Activated T-helper 2 cell treated with anti-CD3 and anti-CD28 coated beads, Interferon-gamma antibody, Interleukin-2, Interleukin-4, amounts not matched to agents 10 μg/mL and 5 μg/mL and 100 μg/mL, durations not matched to agents 14 hours and 24 hours and 36 hours (primary cell): ENCODE measurements at places on chromosomes 12 and 14. TPM values are rescaled to one million over a fixed set of nuclear protein-coding genes. Genes with fewer than 3 reads are reported as not detected.

DNA sequence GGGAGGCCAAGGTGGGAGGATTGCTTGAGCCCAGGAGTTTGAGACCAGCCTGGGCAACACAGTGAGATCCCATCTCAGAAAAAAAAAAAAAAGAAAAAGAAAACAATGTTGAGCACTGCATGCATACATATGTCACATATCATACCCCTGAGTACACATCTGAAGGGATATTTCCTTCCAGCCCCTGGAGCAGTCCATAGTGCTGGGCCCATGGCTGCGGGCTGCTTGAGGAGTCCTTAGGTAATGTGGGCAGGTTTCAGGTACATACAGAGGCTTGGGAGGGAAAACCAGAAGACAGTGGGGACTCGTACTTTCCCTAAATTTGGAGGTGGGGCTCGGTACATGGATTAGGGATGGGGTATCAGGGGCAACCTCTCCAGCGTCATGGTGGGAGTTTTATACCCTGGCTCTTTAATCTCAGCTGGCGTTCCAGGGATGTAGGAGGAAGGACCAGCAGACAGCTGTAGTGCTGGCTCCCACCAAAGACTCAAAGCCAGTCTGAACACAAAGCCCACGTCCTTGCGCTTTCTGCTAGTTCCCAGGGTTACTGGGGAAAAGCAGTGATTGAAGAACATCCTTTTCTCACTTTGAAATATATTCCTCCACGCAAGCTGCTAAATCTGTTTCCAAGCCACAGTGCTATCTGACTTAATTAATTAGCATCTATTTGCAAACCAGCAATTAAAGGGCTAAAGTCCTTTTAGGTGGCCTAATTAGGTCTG is 5.2 kb downstream of the OTUB2 start:
- H3K27me3 ChIP-seq, result no peaks in the 10 kb centered on the region
- H3K4me3 ChIP-seq, result no peak overlapping the region
- no peak overlapping the region for H3K27ac ChIP-seq
- no peaks in the 10 kb centered on the region for H3K36me3 ChIP-seq

DNA sequence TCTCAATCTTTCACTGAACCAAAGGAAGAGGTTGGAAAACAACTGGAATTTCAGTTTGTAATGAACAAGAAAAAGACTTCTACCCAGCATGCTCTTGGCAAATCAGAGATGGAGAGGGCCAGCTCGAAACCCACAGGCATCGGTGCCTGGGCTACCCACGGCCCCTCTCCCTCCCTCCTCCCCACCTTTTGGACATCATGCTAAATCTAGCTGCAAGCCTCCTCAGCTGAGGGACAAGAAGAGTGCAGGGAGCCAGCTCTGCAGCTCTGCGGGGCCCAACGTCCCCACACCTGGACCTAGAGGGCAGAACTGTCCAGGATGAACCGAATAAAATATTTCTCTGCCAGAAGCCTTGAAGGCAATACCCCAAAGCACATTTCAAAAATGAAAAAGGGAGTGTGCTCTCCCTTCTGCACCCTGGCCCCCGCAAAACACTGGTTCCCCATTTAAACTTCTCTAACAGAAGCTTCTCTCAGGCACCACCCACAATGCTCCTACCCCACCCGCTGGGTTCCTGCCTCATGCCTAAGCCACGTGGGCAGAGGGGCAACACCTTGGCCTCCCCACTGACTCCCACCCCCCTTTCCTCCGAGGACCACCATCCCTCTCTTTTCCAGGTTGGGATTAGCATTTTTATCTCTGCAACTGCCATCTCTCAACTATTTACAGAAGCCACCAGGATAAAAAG is 8.2 kb downstream of the CAMKK2 start:
- peak overlapping the region; percentile 22 for H3K27ac ChIP-seq
- H3K4me3 ChIP-seq, result no peak overlapping the region
- peaks cover 17% of the 10 kb centered on the region for H3K36me3 ChIP-seq
- no peaks in the 10 kb centered on the region for H3K27me3 ChIP-seq

- DNase-seq, result no peak
- peaks cover 12% of the 10 kb centered on the region for H3K36me3 ChIP-seq
- H3K27ac ChIP-seq, result no peak overlapping the region
Measured at GRCh38 chr14:96370528-96370927, 7.2 kb downstream of the GSKIP start.

DNA sequence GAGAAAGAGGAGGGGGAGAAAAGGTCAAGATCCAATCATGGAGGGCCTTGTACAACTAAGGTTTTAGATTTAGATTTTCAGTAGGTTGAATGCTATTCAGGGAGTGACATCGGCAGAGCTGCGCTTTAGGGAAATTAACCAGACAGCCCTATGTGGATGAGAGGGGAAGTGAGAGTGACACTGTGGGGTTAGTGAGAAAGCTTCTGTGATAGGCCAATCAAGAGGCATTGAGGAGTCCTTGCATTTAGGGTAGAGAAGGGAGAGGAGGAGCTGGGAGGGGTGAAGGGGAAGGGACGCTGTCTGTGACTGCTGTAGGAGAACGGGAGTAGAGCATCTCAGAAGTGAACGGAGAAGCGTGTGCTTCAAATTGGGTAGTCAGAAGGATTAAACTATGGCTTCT is 3.4 kb downstream of the HSD17B6 start:
- H3K4me3 ChIP-seq, result no peak overlapping the region
- no peaks in the 10 kb centered on the region for H3K4me1 ChIP-seq
- H3K27me3 ChIP-seq, result peaks cover 3% of the 10 kb centered on the region
- DNase-seq, result no peak
- no peaks in the 10 kb centered on the region for H3K36me3 ChIP-seq

- no peaks in the 10 kb centered on the region for H3K36me3 ChIP-seq
- H3K27ac ChIP-seq, result no peak overlapping the region
- no peaks in the 10 kb centered on the region for H3K4me1 ChIP-seq
- H3K4me3 ChIP-seq, result no peak overlapping the region
- DNase-seq, result no peak
Measured at GRCh38 chr12:82625523-82625922, 61.2 kb upstream of the TMTC2 start.

- H3K27ac ChIP-seq, result no peak overlapping the region
- DNase-seq, result no peak
- H3K36me3 ChIP-seq, result no peaks in the 10 kb centered on the region
- H3K27me3 ChIP-seq, result peaks cover 6% of the 10 kb centered on the region
Measured at GRCh38 chr12:121697093-121697698, 15.4 kb upstream of the TMEM120B start.

DNA sequence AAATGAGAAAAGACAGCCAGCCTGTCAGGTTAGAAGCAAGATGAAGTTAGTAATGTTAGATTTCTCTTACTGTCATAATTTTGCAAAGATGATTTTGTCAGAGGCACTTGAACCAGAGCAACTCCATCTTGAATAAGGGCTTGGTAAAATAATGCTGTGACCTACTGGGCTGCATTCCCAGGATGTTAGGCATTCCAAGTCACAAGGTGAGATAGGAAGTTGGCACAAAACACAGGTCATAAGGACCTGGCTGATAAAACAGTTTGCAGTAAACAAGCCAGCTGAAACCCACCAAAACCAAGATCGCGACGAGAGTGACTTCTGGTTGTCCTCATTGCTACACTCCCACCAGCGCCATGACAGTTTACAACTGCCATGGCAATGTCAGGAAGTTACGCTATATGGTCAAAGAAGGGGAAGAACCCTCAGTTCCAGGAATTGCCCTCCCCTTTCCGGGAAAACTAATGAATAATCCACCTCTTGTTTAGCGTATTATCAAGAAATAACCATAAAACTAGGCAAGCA is 1313.5 kb upstream of the TMEM132C start:
- no peaks in the 10 kb centered on the region for H3K36me3 ChIP-seq
- H3K4me1 ChIP-seq, result no peaks in the 10 kb centered on the region
- H3K27me3 ChIP-seq, result no peaks in the 10 kb centered on the region
- DNase-seq, result no peak
- no peak overlapping the region for H3K4me3 ChIP-seq

GRCh38 chr12:99413751-99414150 is 233.8 kb upstream of the GARIN6 start:
- DNase-seq, result no peak
- H3K27me3 ChIP-seq, result no peaks in the 10 kb centered on the region
- no peaks in the 10 kb centered on the region for H3K36me3 ChIP-seq
- H3K4me3 ChIP-seq, result no peak overlapping the region
- H3K4me1 ChIP-seq, result no peaks in the 10 kb centered on the region
- H3K27ac ChIP-seq, result no peak overlapping the region

DNA sequence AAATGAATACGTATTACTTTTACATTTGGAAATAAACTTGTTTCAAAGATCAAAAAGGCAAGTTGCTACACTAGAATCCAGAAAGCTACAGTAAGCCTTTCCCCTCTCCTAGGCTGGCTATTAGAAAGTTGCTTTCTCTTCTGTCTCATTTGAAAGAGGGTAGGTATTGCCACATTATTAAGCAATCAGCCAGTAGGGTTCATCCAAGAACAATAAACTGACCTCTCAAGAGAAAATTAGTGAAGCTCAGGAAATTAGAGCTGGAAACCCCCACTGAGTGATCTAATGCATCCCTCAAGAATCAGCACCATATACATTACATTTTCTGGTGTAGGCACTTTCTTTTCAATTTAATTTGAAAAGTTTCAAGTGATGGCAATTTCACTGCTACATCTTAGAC is 4.5 kb upstream of the TMEM233 start:
- H3K36me3 ChIP-seq, result no peaks in the 10 kb centered on the region
- peaks cover 31% of the 10 kb centered on the region for H3K27me3 ChIP-seq
- no peak overlapping the region for H3K4me3 ChIP-seq

GRCh38 chr12:115072712-115073111 is 388.7 kb upstream of the TBX3 start:
- H3K4me3 ChIP-seq, result no peak overlapping the region
- H3K27ac ChIP-seq, result no peak overlapping the region
- no peaks in the 10 kb centered on the region for H3K36me3 ChIP-seq
- no peak for DNase-seq
- no peaks in the 10 kb centered on the region for H3K4me1 ChIP-seq

- H3K4me1 ChIP-seq, result peaks cover 13% of the 10 kb centered on the region
- H3K27ac ChIP-seq, result no peak overlapping the region
- DNase-seq, result no peak
- H3K36me3 ChIP-seq, result no peaks in the 10 kb centered on the region
Measured at GRCh38 chr12:92614502-92614901, 88.3 kb upstream of the PLEKHG7 start.

- peaks cover 62% of the 10 kb centered on the region for H3K4me1 ChIP-seq
- no peak for DNase-seq
- H3K27ac ChIP-seq, result no peak overlapping the region
- peaks cover 36% of the 10 kb centered on the region for H3K27me3 ChIP-seq
- H3K36me3 ChIP-seq, result peaks cover 7% of the 10 kb centered on the region
Measured at GRCh38 chr12:51976376-51977160, 25.1 kb downstream of the ACVR1B start.

GRCh38 chr12:8661751-8662150 is 875 bp downstream of the MFAP5 start:
- no peak for DNase-seq
- no peaks in the 10 kb centered on the region for H3K4me1 ChIP-seq
- no peaks in the 10 kb centered on the region for H3K36me3 ChIP-seq
- no peak overlapping the region for H3K27ac ChIP-seq

DNA sequence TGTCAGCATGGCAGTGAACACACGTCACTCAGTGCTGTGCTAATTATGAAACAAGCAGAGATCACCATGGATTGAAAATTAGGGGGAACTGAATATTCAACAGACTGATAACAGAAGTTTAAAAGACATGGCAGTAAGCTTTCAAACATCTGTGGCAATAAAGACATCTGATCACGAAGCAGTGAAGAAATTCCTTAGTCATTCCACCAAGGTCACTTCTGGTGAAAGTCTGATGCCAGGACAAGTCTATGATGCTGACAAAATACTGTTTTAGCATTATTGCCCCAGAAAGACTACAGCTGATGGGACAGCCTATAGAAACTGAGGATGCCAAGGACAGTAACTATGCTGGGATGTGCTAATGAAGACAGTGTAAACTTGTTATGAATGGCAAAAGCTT is 126.9 kb upstream of the RBM19 start:
- H3K27me3 ChIP-seq, result no peaks in the 10 kb centered on the region
- H3K36me3 ChIP-seq, result no peaks in the 10 kb centered on the region
- DNase-seq, result no peak
- H3K4me3 ChIP-seq, result no peak overlapping the region

- peaks cover 7% of the 10 kb centered on the region for H3K27me3 ChIP-seq
- no peak for DNase-seq
- H3K4me1 ChIP-seq, result no peaks in the 10 kb centered on the region
- no peak overlapping the region for H3K4me3 ChIP-seq
- H3K27ac ChIP-seq, result no peak overlapping the region
Measured at GRCh38 chr12:43815416-43815815, 9.3 kb upstream of the TWF1 start.

GRCh38 chr12:69469854-69470188 is 367 bp upstream of the FRS2 start:
- peaks cover 50% of the 10 kb centered on the region for H3K4me1 ChIP-seq
- H3K36me3 ChIP-seq, result peaks cover 5% of the 10 kb centered on the region
- H3K27me3 ChIP-seq, result no peaks in the 10 kb centered on the region
- H3K27ac ChIP-seq, result peak overlapping the region; percentile 96

GRCh38 chr12:16269946-16270345 is 7.5 kb downstream of the SLC15A5 start:
- H3K27ac ChIP-seq, result no peak overlapping the region
- no peaks in the 10 kb centered on the region for H3K36me3 ChIP-seq
- DNase-seq, result no peak
- H3K27me3 ChIP-seq, result no peaks in the 10 kb centered on the region
- no peak overlapping the region for H3K4me3 ChIP-seq
- H3K4me1 ChIP-seq, result no peaks in the 10 kb centered on the region

- H3K27me3 ChIP-seq, result no peaks in the 10 kb centered on the region
- H3K4me3 ChIP-seq, result no peak overlapping the region
Measured at GRCh38 chr12:29309320-29309902, 71.6 kb downstream of the ERGIC2 start.

- H3K4me3 ChIP-seq, result no peak overlapping the region
- H3K27me3 ChIP-seq, result peaks cover 22% of the 10 kb centered on the region
- H3K4me1 ChIP-seq, result peaks cover 8% of the 10 kb centered on the region
- H3K36me3 ChIP-seq, result no peaks in the 10 kb centered on the region
- no peak for DNase-seq
Measured at GRCh38 chr14:67413806-67414769, 2.1 kb upstream of the PLEK2 start.

DNA sequence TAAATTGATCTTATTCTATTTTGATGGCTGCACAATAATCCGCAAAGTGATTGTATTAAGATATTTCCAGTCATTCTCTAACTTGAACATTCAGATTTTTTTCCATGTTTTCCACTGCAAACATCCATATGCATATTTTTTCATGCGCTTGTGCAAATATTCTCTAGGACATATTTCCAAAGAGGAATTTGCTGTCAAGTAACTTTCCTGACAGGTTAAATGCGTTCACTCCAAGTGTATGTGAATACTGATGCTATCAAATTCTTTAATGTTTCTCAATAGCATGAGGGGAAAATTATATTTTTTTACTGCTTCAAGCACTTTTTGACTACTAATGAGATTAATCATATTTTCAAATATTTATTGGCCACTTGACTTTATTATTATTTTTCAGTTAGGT is 135.3 kb upstream of the LGR5 start:
- H3K36me3 ChIP-seq, result no peaks in the 10 kb centered on the region
- H3K4me3 ChIP-seq, result no peak overlapping the region
- H3K4me1 ChIP-seq, result no peaks in the 10 kb centered on the region
- no peaks in the 10 kb centered on the region for H3K27me3 ChIP-seq

- no peak for DNase-seq
- H3K4me1 ChIP-seq, result no peaks in the 10 kb centered on the region
Measured at GRCh38 chr12:12081836-12082497, 11.2 kb downstream of the BCL2L14 start.

- H3K4me1 ChIP-seq, result peaks cover 28% of the 10 kb centered on the region
- peaks cover 23% of the 10 kb centered on the region for H3K27me3 ChIP-seq
- no peak for DNase-seq
- no peaks in the 10 kb centered on the region for H3K36me3 ChIP-seq
Measured at GRCh38 chr14:54688229-54688628, 121.3 kb downstream of the SAMD4A start.

The HOMEZ gene
- 13.3 and 13.7 TPM in 2 replicates for total RNA-seq

The MYRFL gene
- not detected in 2 replicates for total RNA-seq

The GLTP gene
- total RNA-seq, result 26.6 and 27.2 TPM in 2 replicates

The NGB gene
- not detected in 2 replicates for total RNA-seq

The CLSTN3 gene
- total RNA-seq, result 57.8 and 60.7 TPM in 2 replicates

The PRKD1 gene
- total RNA-seq, result not detected in 2 replicates

The HELB gene
- 17.1 and 18.2 TPM in 2 replicates for total RNA-seq

The USP15 gene
- total RNA-seq, result 82.4 and 91.1 TPM in 2 replicates

The RBP5 gene
- 1.2 TPM in 1 of 2 replicates, not detected in the other for total RNA-seq

The PTPRR gene
- not detected in 2 replicates for total RNA-seq
